ENCODE measurements at places on chromosomes 7 and 10. TPM values are rescaled to one million over a fixed set of nuclear protein-coding genes. Genes with fewer than 3 reads are reported as not detected.
A peak's percentile ranks its signal among the peaks of the same experiment; 100 is the strongest.

The PGAM2 gene
- 268 TPM for polyA plus RNA-seq

GRCh38 chr7:55531536-55531935 lies 40.8 kb downstream of the VOPP1 start:
- DNase-seq = no peak

- no peak for DNase-seq
Observed at GRCh38 chr7:22039670-22040069, 94.0 kb upstream of the CDCA7L start.

GRCh38 chr7:57646219-57646900 lies 196.4 kb downstream of the ZNF716 start:
- no peak for DNase-seq

The CALHM3 gene
- not detected for polyA plus RNA-seq

DNA sequence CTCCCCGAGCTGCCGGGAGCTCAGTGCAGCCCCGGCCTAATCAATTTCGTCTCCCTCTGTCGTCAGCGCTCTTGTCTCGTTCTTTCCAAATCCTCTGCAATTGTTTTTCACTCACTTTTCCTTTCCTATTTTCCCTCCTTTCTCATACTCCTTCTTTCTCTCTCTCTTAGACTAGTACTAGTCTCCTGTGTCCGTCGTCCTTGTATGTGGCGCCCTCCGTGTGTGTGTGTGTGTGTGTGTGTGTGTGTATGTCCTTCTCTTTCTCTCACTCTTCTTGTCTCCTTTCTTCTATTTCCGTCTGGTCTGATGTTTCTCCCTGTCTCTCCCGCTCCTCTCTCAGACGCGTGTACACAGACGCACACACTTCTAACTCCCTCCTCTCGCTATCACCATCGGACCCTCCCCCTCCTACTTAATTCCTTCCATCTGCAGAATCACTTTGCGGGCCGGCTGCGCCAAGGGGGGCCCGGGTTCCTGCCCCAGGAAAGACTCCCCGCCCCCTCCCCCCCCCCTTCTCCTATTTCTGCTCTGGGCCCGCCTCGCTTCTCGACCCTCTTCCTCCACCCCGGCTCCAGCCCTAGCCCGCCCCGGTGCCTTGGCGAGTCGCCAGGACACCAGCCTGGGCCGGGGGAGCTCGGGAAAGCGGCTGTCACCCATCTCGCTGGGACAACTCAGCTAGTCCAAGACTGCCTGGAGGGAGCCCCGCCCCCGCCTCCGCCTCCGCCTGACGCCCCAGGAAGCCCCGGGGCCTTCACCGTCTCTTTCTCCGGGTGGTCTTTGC lies 743 bp upstream of the ZCCHC24 start:
- peak; percentile 87 for DNase-seq
